Prostate gland (tissue), 2 donors: ENCODE measurements at places on chromosomes 7 and 10.

GRCh38 chr7:151867912-151868311 is 9.0 kb downstream of the PRKAG2 start:
- peak; percentile 48 for DNase-seq

- no peak for DNase-seq
Observed at GRCh38 chr10:83533290-83533689, 606.0 kb upstream of the GHITM start.

DNA sequence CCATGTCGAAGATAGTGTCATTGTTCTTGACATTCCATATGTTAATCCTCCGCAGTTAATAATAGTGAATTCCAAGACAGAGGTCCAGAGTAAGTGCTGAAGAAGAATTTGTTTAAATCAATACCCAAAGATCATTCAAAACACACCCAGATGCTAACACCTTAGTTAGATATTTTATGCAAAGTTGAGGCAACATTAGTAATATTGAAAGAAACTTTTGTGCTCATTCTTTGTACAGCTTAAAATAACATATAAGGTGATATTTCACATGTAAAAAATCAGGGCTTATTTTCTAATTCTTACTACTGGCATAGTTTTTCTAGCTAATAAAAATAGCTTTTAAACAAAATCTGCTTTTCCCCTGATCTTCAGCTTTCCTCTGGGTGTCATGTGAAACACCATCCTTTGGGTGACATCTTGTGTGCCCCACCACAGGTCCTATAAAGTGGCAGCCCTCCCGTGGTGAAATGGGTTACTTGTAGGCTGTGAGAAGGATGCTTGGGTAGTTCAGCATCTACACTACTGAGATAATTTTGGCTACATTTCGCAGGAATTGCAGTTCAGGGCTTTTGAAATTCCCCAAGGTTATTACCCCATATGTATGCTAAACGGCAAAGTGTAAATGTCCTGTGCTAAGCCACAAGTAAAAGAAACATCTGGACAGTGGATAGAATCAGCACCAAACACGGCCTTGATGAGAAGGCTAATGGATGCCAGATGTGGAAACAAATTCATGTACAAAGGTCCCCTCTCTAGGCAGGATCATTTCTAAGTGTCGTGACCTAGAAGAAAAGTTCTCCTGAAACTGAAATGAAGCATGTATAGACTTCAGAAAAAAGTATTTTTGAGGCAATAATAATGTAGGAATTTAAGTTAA is 105.4 kb downstream of the GRM3 start:
- no peak for DNase-seq

- no peak for DNase-seq
Observed at GRCh38 chr10:68301790-68302502, 29.9 kb upstream of the HNRNPH3 start.

GRCh38 chr10:48880016-48880705 is 59.5 kb downstream of the LRRC18 start:
- DNase-seq, result no peak

DNA sequence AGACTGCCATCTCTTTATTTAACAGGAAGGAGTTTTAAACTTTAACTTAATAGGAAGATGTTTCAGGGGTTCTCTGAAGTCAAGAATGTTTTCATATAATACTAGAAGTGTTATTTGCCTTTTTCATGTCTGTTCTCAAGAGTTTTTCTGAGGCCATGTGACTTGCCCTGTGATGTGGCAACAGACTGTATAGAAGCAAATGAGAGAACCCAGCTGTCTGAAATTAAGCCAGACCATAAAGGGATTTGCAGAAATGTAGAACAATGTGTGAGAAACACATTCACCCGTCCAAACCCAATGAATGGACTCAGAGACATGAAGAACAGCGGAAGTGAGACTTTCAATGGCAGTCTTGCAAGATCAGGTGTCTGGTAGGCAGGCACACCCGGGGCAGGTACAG is 23.8 kb downstream of the MAPK8 start:
- DNase-seq, result no peak
